ENCODE measurements at places on chromosomes 3 and 15. TPM values are rescaled to one million over a fixed set of nuclear protein-coding genes. Genes with fewer than 3 reads are reported as not detected.
A peak's percentile ranks its signal among the peaks of the same experiment; 100 is the strongest.

DNA sequence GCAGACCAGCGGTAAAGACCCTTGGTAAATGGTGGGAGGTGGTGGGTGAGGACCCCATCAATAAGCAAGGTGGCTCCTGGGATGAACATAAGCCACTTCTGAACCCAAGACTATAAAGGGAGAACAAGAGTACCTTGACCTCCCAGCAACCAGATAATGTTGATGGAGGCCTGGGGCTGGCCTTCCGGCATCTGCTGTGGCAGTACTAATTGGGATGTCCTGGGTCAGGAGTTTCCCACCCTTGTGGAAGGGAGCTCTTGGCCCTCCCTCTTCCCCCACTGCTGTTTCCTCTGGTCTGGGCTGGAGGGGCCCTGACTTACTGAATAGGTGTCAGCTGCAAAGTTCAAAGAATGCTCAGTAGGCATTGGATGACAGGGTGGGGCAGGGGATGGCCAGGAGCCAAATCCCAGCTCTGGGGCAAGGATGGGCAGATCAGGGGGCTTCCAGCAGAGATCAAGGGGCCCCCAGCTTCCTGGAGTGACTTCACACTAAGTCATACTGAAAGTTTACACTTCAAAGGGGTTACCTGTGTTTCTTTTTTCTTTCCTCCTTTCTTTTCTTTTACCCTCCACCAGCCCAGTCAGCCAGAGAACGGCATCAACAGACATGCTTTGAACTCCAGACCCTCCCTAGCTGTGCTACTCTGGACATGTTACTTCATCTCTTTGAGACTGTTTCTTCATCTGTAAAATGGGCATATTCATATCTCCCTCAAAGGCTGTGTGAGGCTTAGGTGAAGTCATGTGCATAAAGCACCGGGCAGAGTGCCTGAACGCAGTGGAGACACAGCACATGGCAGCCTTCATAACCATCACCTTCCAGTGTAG, 1.5 kb downstream of the RBP1 start:
- H3K27ac ChIP-seq = no peak overlapping the region
- no peaks in the 10 kb centered on the region for H3K4me1 ChIP-seq
- no peak overlapping the region for H3K4me3 ChIP-seq
- DNase-seq = no peak
- no peaks in the 10 kb centered on the region for H3K27me3 ChIP-seq
- H3K36me3 ChIP-seq = no peaks in the 10 kb centered on the region

GRCh38 chr3:16794257-16794656, 90.5 kb upstream of the PLCL2 start:
- peaks cover 11% of the 10 kb centered on the region for H3K4me1 ChIP-seq
- H3K27me3 ChIP-seq = no peaks in the 10 kb centered on the region
- no peak overlapping the region for H3K27ac ChIP-seq

CNTN4 gene
- total RNA-seq = not detected

- H3K36me3 ChIP-seq = no peaks in the 10 kb centered on the region
- H3K4me3 ChIP-seq = peak overlapping the region; percentile 42
- peaks cover 69% of the 10 kb centered on the region for H3K4me1 ChIP-seq
- DNase-seq = no peak
These were observed 71.3 kb upstream of the MBNL1 start for GRCh38 chr3:152197451-152197850.

LYZL4 gene
- not detected for total RNA-seq

- H3K27ac ChIP-seq = no peak overlapping the region
- no peaks in the 10 kb centered on the region for H3K36me3 ChIP-seq
- no peaks in the 10 kb centered on the region for H3K4me1 ChIP-seq
- H3K27me3 ChIP-seq = no peaks in the 10 kb centered on the region
- no peak overlapping the region for H3K4me3 ChIP-seq
These were observed 122.3 kb upstream of the NR2E3 start for GRCh38 chr15:71687902-71688508.

DNA sequence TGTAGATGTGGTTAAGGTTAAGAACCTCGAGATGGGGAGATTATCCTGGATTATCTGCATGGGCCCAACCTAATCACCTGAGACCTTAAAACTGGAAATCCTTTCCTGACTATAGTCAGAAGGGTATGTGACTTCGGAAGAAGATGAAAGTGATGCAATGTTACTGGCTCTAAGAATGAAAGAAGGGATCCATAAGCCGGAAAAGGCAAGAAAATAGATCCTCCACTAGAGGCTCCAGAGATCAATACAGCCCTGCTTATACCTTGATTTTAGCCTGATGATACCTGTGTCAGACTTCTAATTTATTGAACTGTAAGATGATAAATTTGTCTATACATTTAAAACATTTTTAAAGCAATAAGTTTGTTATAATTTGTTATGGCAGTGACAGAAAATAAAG, 21.5 kb upstream of the GASK1A start:
- no peak overlapping the region for H3K27ac ChIP-seq
- H3K27me3 ChIP-seq = peaks cover 4% of the 10 kb centered on the region
- H3K36me3 ChIP-seq = no peaks in the 10 kb centered on the region
- no peak for DNase-seq
- no peaks in the 10 kb centered on the region for H3K4me1 ChIP-seq
- H3K4me3 ChIP-seq = no peak overlapping the region

ERC2 gene
- not detected for total RNA-seq

P2RY13 gene
- not detected for total RNA-seq

DNA sequence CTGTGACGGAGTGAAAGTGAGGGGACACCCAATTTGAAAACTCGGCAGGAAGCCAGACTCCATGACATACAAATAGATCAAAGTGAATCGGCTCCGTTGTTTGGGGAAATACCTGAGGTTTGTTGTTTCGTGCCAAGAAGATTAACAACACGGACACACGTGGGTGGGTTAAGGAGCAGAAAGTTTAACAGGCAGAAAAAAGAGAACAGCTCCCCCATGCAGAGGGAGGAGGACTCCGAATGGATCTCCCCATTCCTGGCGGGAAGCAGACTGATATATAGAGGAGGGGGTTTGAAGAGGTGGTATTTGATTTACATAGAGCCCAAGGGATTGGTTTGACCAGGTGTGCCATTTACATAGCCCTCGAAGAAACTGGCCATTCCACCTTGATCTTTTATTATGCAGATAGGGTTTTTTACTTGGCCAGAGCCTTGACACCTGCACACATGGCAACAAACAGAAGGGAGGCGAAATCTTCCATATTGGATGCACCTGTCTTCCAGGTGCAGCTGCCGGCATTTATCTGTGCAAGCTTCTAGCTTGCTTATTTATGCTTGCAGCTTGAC, 4.8 kb upstream of the SACM1L start:
- DNase-seq = no peak
- H3K36me3 ChIP-seq = peaks cover 4% of the 10 kb centered on the region
- H3K4me3 ChIP-seq = no peak overlapping the region
- H3K27ac ChIP-seq = no peak overlapping the region

DNA sequence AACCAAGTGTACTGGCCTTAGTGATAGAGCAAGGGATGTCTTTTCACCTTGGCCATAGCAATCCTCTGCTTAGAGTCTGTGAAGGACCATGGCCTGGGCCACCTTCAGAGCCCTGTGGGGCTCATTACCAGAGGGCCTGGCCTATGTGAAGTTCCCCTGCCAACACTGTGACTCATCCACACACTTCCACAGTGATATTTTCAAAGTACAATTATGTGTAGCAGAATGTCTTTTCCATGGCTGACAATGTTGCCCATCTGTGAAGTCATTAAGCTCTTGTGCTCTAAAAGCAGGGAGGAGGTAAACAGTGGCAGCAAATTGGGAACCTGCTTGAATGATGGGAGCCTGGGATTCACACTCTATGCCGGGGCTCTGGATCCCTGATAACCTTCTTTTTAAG, 12.2 kb upstream of the CACNA1D start:
- DNase-seq = no peak
- H3K27ac ChIP-seq = no peak overlapping the region

- no peaks in the 10 kb centered on the region for H3K36me3 ChIP-seq
- no peak overlapping the region for H3K4me3 ChIP-seq
- H3K27ac ChIP-seq = no peak overlapping the region
These were observed 11.4 kb downstream of the CPEB1 start for GRCh38 chr15:82635798-82636197.

DNA sequence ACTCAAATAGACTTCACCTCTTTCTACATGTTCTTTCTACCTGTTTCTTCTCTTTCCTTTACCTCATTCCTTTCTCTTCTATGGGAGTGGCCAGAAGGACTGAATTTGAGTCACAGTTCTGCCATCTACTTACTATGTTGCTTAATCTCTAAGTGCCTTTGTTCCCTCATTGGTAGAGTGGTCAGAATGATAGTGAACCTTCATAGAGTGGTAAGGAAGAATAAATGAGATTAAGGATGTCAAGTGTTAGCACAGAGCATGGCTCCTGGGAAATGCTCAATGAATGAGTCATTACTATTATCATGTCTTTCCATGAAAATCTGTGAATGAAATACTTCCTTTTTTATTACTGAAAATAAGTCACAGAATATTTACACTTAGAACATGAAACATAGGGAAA, 17.5 kb downstream of the TMEM207 start:
- H3K4me3 ChIP-seq = no peak overlapping the region
- no peaks in the 10 kb centered on the region for H3K36me3 ChIP-seq
- DNase-seq = no peak
- no peaks in the 10 kb centered on the region for H3K27me3 ChIP-seq
- no peaks in the 10 kb centered on the region for H3K4me1 ChIP-seq

DNA sequence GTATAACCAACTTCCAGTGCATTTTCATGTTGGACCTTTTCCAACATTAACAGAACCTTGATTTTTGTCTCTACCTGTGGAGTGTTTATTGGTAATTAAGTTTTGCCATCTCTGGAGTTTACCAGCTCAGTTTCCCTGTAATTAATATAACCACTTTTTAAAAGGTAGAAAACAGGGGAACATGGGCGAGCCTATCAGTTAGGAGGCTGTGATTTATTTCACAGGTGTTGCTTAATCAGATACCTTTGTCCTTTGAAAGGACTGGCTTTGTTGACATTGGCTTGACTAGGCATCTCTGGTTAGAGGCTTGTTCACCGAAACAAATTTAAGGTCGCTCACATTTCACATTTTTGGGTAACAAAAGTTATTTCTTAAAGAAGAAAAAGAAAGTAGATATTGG, 622 bp downstream of the NAALADL2 start:
- no peaks in the 10 kb centered on the region for H3K36me3 ChIP-seq
- no peak for DNase-seq
- no peaks in the 10 kb centered on the region for H3K27me3 ChIP-seq

CAPN3 gene
- 4.3 TPM for total RNA-seq
